NCI-H1694 (cell line): ENCODE measurements at places on chromosomes 12 and 14.

DNA sequence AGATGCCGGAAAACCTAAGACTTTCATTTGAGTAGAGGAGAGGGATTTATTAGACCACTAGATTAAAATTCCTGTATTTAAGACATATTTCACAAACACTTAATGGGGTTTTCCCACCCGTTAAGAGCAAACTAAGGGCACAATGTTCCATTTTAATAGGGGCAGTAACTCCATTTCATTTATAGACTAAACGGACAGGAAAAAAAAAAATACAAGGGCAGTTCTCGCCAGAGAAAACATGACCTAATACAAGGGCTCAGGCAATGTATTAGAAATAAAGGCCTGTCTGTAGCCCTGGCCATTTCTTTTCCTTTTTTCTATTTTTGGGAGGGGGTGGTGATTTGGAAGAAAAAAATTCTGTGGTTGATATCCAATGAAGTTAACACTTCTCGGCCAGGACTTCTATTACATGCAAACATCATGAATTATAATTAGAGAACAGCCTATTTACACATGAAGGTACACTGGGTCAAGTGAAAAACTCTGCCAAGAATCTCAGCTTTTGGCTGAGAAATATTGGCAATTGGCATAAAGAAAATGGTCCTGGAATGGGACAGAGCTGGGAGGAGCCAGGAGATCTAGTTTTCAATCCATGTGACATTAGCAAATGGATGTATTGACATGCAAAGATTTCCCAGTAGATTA is 641.1 kb upstream of the TBX3 start:
- no peak for DNase-seq

DNA sequence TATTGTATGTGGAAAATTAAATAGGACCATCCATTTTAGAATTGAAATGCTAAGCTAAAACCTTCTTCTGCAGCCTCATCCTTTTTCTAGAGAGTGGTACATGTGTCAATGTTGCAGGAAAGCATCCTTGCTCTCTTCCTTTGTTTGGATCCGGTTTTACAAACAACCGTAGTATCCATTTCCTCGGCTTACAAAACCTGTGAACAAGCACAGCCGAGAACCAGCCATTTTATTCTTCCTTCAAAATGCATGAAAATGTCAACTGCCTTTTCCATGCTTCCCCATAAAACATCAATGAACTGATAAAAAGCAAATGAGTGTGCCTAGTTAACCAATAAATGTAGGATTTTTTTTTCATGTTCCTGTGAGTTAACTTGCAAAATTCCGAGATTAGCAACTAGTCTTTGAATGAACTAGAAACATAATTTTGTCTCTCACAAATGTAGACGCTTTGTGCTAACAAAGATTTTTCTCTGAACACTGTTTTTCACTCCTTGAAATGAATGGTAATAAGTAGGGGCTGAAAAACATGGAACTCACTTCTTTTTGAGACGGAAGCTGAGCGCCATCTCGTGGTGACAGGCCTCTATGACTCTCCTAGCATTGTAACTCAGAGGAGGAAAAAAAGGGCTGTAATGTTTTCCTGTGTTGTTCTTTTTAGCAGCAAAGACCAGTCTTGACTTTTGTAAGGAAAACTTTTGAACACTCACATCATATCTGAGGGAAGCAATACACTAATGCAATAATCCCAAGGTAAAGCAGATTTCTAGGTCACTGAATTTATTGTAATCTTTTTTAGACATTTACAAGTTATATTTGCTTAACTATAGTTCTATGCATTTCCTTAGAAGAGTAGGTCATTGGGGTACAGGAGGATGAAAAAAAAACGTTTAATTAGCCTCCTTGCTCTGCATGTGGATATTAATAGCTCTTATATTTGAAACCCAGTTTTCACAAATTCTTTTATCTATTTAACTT is 157.4 kb upstream of the FOXG1 start:
- DNase-seq, result peak; percentile 71

- DNase-seq, result no peak
Observed at GRCh38 chr12:27572486-27573255, 48.7 kb downstream of the PPFIBP1 start.

DNA sequence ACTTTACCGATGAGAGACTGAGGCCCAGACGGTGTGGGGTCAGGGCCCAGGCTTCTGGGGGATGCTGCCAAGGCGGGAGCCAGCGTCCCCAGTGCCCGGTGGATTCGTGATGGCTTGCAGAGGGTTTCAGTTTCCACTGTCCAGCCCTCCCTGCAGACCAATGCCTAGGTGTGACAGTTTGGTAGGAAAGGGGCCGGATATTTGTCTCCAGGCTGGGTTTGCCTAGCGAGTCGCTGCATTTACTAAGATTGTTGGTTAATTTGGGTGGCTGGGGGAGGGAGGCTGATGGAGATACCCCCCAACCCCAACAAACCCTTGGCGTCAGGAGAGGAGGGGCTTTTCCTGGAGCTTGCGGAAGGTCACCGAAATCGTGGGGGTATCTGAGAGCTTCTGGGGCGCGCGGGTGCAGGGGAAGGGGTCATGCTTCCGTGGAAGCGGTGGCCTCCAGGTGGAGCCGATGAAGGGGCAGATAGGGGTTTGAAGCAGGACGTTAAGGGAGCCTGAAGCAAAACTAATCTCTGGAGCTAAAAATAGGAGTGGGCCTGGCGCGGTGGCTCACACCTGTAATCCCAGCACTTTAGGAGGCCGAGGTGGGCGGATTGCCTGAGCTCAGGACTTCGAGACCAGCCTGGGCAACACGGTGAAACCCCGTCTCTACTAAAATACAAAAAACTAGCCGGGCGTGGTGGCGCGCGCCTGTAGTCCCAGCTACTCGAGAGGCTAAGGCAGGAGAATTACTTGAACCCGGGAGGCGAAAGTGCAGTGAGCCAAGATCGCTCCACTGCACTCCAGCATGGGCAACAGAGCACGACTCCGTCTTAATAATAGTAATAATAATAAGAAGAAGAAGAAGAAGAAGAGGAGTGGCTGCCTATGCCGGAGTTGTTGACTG is 1.1 kb upstream of the CDC42BPB start:
- DNase-seq, result no peak

- DNase-seq, result no peak
Observed at GRCh38 chr12:31923063-31923412, 36.2 kb upstream of the RESF1 start.

DNA sequence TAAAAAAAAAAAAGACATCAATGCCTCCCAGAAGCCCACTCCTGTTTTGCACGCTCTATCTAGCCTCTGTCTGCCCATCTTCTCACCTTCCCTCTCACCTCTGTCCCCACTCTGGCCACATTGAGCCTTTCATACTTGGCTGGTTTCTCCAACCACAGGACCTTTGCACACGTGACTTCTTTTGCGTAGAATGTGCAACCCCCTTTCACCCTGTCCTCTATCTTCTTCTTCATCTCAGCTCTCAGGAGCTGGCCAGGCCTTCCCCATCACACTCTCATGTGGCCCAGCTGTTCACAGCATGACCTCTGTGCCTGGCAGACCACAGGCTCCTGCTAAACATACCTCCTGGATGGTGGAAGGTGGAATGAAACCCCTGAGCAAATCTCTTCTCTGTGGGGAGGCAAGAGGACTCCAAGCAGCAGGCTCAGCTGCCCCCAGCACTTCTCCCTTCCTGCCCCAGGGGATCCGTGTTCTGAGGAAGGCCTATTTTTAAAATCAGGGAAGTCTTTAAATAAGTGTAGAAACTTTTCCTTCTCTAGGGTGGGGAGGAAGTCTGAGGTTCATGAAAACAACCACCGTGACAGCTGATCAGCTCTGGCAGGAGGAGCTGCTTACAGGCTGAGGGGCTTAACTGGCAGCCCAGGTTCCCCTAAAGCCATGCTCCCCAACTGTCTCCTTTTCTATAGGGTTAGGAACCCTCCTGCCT is 11.6 kb downstream of the HVCN1 start:
- no peak for DNase-seq

DNA sequence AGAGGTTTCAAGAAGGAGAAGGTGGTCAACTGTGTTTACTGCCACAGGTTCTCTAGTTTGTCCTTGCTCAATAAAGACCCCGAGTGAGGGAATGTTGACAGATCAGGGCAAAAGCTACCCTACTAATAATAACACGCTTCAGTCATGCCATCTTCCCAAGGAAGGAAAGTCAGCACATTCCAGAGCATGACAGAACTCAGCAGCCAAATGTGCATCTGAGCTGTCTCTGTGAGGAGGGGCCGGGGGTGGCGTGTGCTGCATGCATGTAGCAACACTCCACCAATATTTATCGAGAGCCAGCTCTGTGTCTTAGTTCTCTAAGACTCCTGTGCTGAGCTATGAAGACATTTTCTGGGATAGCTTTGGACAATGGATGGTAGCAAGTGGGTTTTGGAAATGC is 260.4 kb downstream of the DPF3 start:
- no peak for DNase-seq

GRCh38 chr12:111767362-111768158 is 827 bp downstream of the ALDH2 start:
- DNase-seq, result no peak

- DNase-seq, result no peak
Observed at GRCh38 chr12:39386335-39386734, 56.6 kb downstream of the KIF21A start.

DNA sequence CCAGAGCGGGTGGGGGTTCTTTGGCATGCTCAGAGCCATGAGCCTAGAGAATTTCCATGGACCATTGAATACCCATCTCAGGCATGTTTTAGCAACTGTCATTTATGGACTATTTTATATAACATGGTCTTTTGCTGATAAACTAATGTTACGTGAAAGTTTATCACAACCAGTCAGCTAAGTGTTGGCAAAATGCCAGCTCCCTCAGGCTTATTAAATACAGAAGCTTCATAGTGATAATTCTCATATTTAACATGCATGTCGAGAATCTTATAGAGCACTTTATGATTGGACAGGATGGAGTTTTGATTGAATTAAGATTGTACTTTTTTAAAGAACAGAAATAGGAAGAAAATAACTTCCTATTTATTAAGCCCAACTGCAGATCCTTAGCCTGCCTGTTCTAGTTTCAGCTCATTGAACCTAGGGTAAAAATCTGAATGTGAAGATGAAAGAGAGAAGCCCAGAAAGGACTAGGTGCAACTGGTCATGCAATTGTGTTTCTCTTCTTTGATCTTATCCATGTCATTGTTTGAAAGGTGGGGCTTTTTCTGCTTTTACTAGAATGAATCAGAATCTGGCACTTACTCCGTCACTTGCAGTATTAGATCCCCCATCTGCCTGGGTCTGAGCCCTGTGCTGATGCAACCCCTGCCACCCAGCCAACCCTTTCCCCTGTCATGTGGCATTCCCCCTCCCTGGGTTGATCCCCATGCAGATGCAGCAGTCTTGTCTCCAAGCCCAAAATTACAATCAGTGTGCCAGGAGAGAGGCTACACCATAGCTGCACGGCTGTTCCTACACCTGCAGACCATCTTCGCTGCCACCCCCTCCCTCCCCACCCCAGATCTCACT is 134.6 kb upstream of the EVL start:
- DNase-seq, result peak; percentile 71

DNA sequence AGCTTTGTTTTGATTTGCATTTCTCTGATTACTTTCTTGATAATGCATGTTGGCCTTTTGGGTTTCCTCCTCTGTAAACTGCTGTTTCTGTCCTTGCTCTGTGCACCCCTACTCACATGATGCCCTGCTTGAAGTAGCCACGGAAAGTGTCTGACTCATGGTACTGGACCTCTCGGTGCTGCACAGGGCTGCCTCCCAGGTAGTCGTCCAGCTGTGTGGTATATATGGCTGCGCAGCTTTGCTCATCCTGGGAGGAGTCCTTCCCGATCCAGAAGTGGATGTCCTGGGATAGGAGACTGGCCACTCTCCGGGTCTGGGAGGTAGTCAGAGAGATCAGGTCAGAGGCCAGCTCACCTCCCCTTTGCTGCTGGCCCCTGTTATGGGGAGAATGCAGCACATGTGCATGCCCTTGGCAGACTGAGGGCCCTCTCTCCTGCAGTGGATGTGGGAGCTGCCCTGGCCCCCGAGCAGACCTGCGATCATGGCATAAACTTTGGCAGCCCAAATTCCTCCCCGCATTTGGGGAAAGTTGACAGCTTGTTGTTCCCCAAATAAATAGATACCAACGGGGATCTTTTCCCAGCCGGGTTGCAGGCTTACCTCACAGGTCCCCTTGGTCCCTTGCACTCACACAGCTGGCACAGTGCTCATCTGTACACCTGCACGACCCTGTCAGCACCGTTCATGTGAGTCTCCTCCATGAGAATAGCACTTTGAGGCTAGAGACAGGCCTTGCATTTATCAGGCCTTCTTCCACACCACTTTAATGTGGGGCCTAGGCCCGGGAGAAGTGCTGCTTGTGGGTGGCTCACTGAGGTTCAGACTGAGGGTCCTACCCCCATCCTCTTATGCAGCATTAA is 5.2 kb downstream of the AVIL start:
- no peak for DNase-seq

GRCh38 chr12:75548879-75549278 is 37.5 kb upstream of the KRR1 start:
- DNase-seq, result no peak

- DNase-seq, result no peak
Observed at GRCh38 chr12:105420046-105420445, 89.6 kb downstream of the C12orf75 start.

GRCh38 chr12:132245521-132246101 is 83.8 kb downstream of the GALNT9 start:
- no peak for DNase-seq
